SK-N-DZ (cell line): ENCODE measurements at places on chromosomes 1 and 21.

DNA sequence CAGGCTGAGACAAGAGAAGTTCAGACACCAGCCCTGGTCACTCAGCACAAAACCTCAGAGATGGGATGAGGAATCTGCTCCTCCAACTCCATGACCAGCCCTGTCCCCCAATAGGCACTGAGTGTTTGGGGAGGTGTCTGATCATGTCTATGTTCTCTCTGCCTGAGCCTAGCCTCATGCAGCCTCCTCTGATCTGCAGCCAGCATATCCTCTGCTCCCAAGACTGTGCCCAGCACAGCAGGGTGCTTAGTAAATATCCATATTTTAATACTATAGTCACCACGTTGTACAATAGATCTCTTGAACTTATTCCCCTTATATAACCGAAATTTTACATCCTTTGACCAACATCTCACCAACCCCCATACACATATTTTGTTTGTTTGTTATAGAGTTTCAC, 202.9 kb downstream of the MATN1 start:
- no peak for DNase-seq

GRCh38 chr1:29865051-29865450, 628.7 kb downstream of the PTPRU start:
- DNase-seq, result no peak

GRCh38 chr1:223390618-223391017, 2.6 kb upstream of the CCDC185 start:
- no peak for DNase-seq

GRCh38 chr1:116164604-116165368, 53.6 kb downstream of the MAB21L3 start:
- DNase-seq, result peak; percentile 21

GRCh38 chr1:44594871-44595735, 79.2 kb downstream of the TMEM53 start:
- DNase-seq, result peak; percentile 26

DNA sequence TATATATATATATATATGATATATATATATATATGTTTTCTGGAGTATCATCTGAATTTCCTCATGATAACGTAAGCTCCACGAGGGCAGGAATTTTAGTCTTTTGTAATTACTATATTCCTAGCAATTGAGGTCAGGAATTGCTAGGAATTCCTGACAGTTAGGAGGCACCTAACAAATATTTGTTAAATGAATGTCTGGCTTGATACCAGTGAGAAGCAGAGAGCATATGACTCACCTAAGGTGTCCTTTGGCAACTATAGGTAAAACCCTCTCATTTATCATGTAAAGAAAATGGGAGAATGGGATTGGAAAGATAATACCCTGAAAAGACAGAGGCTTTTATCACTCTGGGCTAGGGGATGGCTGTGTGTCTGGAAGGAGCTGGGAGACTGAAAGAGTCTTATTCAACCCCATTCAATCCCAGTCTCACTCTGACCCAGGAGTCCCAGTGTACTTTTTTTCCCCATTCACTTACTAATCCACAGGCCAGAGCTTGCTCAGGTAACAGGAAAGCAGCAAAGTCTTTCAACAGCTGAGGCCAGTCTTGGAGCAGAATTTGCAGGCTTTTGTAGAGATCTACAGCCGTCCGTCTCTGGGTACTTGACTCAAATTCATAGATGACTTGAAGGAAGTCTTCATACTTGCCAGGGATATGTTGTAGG, 71.2 kb downstream of the DAP3 start:
- DNase-seq, result no peak

- no peak for DNase-seq
Measured at GRCh38 chr1:232047473-232047872, 420.9 kb downstream of the DISC1 start.

- DNase-seq, result no peak
Measured at GRCh38 chr1:154006136-154006535, 15.6 kb downstream of the RPS27 start.

- DNase-seq, result peak; percentile 92
Measured at GRCh38 chr1:39098546-39099250, 72.5 kb downstream of the NDUFS5 start.
